Activated CD4-positive, alpha-beta T cell treated with anti-CD3 and anti-CD28 coated beads for 36 hours (primary cell): ENCODE measurements at places on chromosomes 5 and 9. TPM values are rescaled to one million over a fixed set of nuclear protein-coding genes. Genes with fewer than 3 reads are reported as not detected.
A peak's percentile ranks its signal among the peaks of the same experiment; 100 is the strongest.

DNA sequence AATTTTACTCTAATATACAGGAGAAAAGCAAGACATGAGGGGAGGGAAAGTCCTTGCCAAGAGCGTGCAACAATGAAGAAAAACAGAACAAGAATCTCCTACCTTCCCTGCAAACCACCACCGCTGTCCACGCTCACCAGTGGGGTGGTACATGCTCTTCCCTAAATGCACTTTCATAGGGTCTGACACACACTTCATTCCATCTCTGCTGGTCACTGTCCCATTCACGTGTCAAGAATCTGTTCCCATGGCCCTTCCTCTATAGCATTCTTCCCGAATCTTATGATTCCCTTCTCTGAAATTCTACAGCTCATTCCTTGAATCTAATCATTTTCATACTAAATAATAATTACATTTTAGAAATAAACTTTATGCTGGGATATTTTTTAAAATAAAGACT is 11.4 kb upstream of the DNAH5 start:
- DNase-seq, result no peak
- no peak overlapping the region for H3K27ac ChIP-seq
- H3K4me3 ChIP-seq, result no peak overlapping the region
- no peaks in the 10 kb centered on the region for H3K4me1 ChIP-seq
- H3K27me3 ChIP-seq, result peaks cover 6% of the 10 kb centered on the region

GRCh38 chr5:124972703-124973102 is 226.3 kb upstream of the ZNF608 start:
- no peak overlapping the region for H3K27ac ChIP-seq
- no peaks in the 10 kb centered on the region for H3K4me1 ChIP-seq
- no peaks in the 10 kb centered on the region for H3K27me3 ChIP-seq

- no peaks in the 10 kb centered on the region for H3K4me1 ChIP-seq
- DNase-seq, result no peak
- no peak overlapping the region for H3K27ac ChIP-seq
- no peaks in the 10 kb centered on the region for H3K36me3 ChIP-seq
- H3K4me3 ChIP-seq, result no peak overlapping the region
These were observed 111.1 kb upstream of the IFNK start for GRCh38 chr9:27412963-27413362.

DNA sequence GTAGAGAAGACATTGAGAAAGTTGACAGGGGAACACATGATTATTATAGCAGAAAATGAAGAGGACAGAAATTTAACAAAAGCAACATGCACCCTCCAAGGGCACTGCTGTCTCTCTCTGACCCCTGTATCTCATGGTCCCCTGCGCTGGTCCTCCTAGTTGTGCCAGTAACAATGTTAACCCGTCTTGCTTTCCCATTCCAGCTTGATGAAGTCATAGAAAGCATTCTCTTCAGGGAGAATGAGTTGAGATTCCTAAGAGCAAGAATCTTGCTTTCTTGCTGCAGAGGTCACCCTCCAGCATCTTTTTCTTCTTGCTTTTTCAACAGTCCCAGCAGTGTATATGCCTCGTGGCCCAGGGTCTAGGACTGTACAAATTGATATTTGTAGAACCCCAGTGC is 279.6 kb upstream of the ADAMTSL1 start:
- no peak for DNase-seq
- no peak overlapping the region for H3K27ac ChIP-seq
- no peak overlapping the region for H3K4me3 ChIP-seq
- H3K36me3 ChIP-seq, result no peaks in the 10 kb centered on the region
- H3K27me3 ChIP-seq, result peaks cover 3% of the 10 kb centered on the region

DNA sequence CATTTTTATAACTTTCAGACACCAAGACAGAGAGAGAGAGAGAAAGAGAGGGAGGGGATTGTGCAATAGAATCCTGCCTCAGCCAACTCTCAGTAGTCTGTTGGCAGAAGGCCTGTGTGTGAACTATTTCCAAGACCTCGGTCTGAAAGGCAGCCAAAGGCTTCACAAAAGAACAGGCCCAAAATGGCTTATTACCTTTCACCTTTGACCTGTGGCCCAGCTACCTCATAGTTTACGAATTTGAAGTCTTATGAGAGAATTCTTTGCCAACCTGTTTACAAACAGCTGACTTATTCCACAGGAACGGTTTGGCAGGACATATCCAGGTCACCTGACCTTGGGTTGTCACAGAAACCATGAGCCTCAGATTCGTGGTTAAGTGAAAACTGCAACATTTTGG is 48.6 kb downstream of the NR2F1-AS1 start:
- H3K27me3 ChIP-seq, result peaks cover 4% of the 10 kb centered on the region
- H3K4me3 ChIP-seq, result no peak overlapping the region

- no peak overlapping the region for H3K27ac ChIP-seq
- H3K4me1 ChIP-seq, result peaks cover under 1% of the 10 kb centered on the region
- H3K36me3 ChIP-seq, result peaks cover 8% of the 10 kb centered on the region
- no peaks in the 10 kb centered on the region for H3K27me3 ChIP-seq
- H3K4me3 ChIP-seq, result no peak overlapping the region
These were observed 8.1 kb upstream of the MAT2B start for GRCh38 chr5:163497315-163497714.

- peaks cover 4% of the 10 kb centered on the region for H3K36me3 ChIP-seq
- DNase-seq, result no peak
- no peak overlapping the region for H3K27ac ChIP-seq
- no peaks in the 10 kb centered on the region for H3K4me1 ChIP-seq
These were observed 93.4 kb downstream of the RXRA start for GRCh38 chr9:134419684-134420076.

GRCh38 chr9:19385786-19386501 is 5.9 kb upstream of the RPS6 start:
- peaks cover 2% of the 10 kb centered on the region for H3K36me3 ChIP-seq
- no peak overlapping the region for H3K4me3 ChIP-seq
- H3K4me1 ChIP-seq, result peaks cover 14% of the 10 kb centered on the region
- H3K27me3 ChIP-seq, result peaks cover 3% of the 10 kb centered on the region

DNA sequence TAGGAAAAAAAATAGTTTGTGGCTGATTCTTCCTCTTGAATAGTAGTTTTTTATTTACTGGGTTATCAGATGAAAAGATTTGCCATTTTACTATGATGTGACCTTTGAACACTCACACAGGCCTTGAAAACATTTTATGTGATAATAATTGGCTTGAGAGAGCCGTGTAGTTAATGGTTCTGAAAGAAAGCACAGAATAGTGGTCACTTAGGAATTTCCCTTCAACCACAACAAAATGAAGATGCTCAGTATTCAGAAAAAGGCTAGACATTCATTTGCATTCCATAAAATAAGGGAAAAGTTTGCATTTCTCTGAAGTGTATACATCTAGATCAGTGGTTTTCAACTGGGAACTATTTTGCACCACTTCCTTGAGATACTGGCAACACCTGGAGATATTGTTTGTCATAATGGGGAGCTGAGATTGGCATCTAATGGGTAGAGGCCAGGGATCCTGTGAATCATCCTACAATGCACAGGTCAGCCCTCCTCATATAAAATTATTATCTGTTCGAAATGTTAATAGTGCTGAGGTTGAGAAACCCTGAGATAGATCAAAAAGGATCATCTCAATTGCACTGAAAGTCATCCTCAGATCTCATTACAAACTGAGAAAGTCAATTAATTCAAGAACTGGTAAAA is 446.4 kb upstream of the CCNG1 start:
- DNase-seq, result no peak
- no peaks in the 10 kb centered on the region for H3K36me3 ChIP-seq
- H3K27me3 ChIP-seq, result no peaks in the 10 kb centered on the region
- H3K4me1 ChIP-seq, result no peaks in the 10 kb centered on the region

DNA sequence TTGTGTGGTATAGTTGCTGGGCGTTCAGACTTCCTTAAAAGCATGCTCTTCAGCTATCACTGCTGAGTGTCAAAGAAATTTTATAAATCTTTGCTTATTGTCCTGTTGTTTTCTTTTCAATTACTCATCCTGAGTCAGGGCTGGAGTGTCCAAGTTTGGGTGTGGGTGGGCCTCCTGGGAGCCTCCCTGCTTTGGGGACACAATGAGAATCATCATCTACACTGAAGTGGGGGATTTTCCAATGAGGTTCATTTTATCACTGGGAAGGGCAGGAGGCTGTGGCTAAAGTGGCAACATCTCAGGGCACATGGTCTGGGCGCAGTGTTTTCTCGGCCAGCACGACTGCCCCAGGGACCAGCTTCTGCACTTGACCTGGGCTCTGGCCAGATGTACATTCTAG is 19.5 kb downstream of the GFPT2 start:
- H3K4me1 ChIP-seq, result no peaks in the 10 kb centered on the region
- no peaks in the 10 kb centered on the region for H3K36me3 ChIP-seq
- no peak overlapping the region for H3K4me3 ChIP-seq
- DNase-seq, result no peak

- no peak overlapping the region for H3K4me3 ChIP-seq
- H3K27me3 ChIP-seq, result no peaks in the 10 kb centered on the region
- H3K4me1 ChIP-seq, result peaks cover 5% of the 10 kb centered on the region
- H3K27ac ChIP-seq, result no peak overlapping the region
These were observed 25.4 kb upstream of the DCP2 start for GRCh38 chr5:112951124-112951702.

SLF1 gene
- 13.3 TPM for total RNA-seq

QSOX2 gene
- 18.1 TPM for total RNA-seq

DNA sequence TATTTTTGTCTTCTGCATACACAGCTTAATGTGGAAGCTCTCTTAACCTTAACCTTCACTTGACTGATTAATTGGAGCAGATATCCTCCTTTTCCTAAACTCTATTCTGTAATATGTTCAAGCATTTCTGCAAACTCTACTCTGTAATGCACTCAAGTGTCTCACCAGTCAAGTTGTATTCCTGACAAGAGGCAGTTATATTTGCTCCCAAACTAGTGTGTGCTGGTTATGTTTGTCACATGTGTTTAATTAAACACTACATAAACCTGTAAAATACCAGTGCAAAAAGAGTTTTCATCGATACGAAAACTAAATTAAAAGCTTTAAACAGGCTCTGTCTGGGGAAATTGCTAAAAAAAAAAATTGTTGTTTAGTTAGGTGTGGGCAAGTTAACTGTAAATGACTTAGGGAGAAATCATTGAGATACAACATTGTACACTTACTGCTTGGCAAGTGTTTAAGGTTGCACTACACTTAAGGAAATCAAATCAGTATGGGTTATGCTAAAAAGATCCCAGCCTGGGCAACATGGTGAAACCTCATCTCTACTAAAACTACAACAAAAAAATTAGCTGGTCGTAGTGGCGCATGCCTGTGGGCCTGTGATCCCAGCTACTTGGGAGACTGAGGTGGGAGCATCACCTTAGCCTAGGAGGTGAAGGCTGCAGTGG is 6.7 kb downstream of the FAF2 start:
- H3K36me3 ChIP-seq, result peaks cover 26% of the 10 kb centered on the region
- H3K4me3 ChIP-seq, result no peak overlapping the region
- H3K27me3 ChIP-seq, result no peaks in the 10 kb centered on the region
- no peak for DNase-seq
- peaks cover 39% of the 10 kb centered on the region for H3K4me1 ChIP-seq

GRCh38 chr5:131262953-131263541 is 806 bp upstream of the CDC42SE2 start:
- peaks cover 44% of the 10 kb centered on the region for H3K4me1 ChIP-seq
- no peak for DNase-seq
- no peaks in the 10 kb centered on the region for H3K27me3 ChIP-seq
- H3K4me3 ChIP-seq, result peak overlapping the region; percentile 81

DNA sequence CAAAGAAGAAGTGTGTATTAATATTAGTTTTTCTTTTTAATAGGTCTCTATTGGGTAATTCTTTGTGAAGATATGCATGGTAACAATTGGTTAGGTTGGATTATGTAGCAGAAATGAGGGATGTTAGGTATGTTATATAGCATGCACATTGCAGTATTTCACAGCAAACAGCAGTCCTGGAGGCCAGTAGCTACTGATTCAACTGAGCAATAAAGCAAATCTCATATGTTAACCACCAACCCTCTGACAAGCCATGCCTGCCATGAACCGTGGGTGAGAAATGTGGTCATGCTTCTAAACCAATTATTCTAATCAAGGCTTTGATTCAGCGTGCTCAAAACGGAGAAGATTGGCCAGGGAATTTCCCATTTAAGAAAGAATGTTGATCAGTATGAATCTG is 313.0 kb upstream of the CDH6 start:
- DNase-seq, result no peak
- no peak overlapping the region for H3K27ac ChIP-seq
- no peaks in the 10 kb centered on the region for H3K36me3 ChIP-seq
- H3K4me1 ChIP-seq, result no peaks in the 10 kb centered on the region
- no peaks in the 10 kb centered on the region for H3K27me3 ChIP-seq

DNA sequence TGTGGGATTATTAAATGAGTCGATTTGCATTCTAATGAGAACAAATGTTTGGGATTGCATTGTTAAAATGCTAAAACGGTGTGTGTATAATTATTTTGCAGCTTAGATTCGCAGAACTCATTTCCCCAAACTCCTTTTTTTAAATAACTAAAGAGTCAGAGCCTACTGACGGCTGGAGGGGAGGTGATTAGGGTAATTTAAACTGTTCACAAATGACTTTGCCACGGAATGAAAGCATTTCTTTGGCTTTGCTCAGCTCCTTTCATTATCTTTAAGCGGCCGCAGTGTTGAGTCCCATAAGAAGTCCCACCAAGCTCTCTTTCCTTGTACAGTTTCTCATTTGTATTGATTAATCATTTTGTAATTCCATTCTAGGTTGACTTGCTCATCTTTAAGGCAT is 1632.8 kb downstream of the MAT2B start:
- H3K4me3 ChIP-seq, result no peak overlapping the region
- no peaks in the 10 kb centered on the region for H3K27me3 ChIP-seq
- no peaks in the 10 kb centered on the region for H3K4me1 ChIP-seq
- no peaks in the 10 kb centered on the region for H3K36me3 ChIP-seq
- H3K27ac ChIP-seq, result no peak overlapping the region

SPATA6L gene
- total RNA-seq, result 0.21 TPM
